ELF-1 (cell line): ENCODE measurements at places on chromosomes 11 and 22.

- DNase-seq: no peak
Observed at GRCh38 chr22:48105259-48105658, 1342.8 kb downstream of the TBC1D22A start.

- DNase-seq: no peak
Observed at GRCh38 chr11:72048766-72049460, 31.4 kb downstream of the NUMA1 start.

- no peak for DNase-seq
Observed at GRCh38 chr22:40213478-40213877, 35.8 kb downstream of the TNRC6B start.

DNA sequence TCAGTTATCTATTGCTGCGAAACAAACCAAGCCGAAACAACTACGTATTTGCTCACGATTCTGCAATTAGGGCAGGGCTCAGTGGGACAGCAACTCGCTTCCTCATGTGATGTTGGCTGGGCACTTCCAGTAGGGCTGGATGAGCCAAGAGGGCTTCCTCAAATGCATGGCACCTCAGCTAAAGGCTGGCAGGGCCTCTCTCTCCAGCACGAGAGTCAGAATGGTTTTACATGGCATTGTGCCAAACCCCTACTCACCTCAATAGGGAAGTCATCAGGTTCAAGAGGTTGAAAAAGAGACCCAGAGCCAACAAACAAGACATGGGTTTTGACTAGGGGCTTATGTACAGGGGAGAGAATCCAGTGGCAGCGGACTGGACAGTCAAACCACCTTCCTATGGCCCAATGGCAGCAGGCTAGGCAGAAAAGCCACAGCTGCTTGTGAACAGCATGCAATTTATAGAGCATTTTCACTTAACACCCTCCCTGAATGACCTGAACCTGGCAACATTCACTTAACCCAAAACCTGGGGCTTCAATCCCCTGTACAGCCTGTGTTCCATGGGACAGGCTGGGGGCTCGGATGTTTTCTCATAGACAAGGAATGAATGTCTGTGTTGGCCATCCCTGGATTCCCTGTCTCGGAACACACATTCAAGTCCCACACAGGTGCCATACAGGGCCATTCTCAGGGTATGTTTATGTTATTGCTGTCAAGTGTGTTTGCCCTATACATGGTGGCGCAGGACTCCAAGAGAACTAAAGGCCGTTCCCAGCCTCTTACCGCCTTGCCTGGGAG is 154.2 kb upstream of the NAV2 start:
- no peak for DNase-seq

GRCh38 chr11:102287964-102288724 is 29.1 kb upstream of the BIRC3 start:
- DNase-seq: peak; percentile 63

GRCh38 chr11:59145534-59145933 is 2.9 kb downstream of the FAM111A start:
- no peak for DNase-seq
